DMS53 (cell line): ENCODE measurements at places on chromosomes 3 and 15.

- DNase-seq = no peak
These were observed 170.8 kb downstream of the ALCAM start for GRCh38 chr3:105537371-105538080.

DNA sequence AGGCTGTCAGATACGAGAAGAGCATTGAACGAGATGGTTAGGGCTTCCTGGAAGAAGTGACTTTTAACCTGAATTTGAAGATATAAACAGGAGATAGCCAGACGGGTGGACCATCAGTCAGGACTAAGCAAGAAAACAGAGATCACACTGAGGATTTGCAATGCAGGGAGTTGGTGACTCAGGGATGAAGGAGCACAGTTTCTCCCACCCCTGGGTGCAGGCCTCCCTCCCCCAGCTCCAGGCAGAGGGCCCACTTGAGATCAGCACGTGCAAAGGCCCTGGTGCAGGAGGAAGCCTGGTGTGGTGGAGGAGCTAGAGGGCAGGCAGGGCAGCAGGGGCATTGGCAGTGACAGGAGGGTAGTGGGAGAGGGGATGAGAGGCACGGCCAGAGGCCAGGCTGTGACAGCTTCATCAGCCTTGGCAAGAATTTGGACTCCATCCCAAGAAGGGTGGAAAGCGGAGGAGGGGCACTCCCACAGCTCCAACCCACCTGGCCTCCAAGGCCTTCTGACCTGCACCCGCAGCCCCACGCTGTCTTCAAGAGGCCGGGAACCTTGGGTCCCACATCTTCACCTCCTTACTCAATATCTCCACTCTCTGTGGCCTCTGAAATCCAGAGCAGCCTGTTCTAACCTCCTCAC lies 8.7 kb upstream of the PCSK6 start:
- no peak for DNase-seq

- DNase-seq = no peak
These were observed 325.5 kb downstream of the IL5RA start for GRCh38 chr3:2784627-2785026.

DNA sequence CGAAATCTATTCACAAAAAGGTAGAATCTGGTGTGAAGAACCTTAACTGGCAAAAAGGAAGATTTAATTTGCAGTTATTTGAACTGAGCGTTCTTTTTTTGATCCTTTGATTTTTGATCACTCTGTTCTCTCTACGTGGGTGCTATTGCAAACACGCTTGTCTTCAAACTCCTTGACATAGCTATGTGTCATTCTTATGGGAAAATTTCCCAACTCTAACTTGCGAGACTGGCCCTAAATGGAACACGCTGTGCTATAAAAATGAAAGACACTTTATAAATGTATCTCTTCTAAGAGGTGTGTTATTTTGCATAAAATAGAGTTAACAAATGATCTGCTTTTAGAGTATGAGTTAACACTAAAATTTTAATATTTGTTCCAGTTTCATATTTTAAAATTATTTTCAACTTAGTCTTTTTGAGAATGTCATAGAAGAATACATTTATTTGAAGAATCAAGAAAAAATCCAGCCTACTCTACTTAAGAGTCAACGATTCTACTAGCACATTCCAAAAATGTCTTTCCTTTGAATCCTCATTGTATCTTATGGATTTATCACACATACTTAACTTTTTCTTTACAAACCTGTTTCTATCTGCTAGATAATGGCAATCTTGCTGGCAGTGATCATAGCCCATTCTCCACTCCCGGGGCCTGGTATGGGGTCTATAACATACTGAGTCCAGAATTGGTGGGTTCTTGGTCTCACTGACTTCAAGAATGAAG lies 610.0 kb upstream of the TBL1XR1 start:
- DNase-seq = no peak

- DNase-seq = no peak
These were observed 914.9 kb upstream of the EPHA6 start for GRCh38 chr3:95899494-95899893.

DNA sequence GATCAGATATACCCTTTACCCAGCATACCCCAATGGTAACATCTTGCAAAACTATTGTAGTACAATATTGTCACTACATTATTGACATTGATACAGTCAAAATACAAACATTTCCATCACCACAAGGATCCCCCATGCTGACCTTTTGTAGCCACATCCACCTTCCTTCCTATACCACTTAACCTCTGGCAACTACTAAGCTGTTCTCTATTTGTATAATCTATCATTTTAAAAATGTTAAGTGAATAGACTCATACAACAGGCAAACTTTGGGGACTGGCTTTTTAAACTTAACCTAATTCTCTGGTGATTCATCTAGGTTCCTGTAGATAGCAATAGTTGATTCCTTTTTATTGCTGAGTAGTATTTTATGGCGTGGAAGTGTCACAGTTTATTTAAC lies 29.6 kb upstream of the IFT57 start:
- no peak for DNase-seq

DNA sequence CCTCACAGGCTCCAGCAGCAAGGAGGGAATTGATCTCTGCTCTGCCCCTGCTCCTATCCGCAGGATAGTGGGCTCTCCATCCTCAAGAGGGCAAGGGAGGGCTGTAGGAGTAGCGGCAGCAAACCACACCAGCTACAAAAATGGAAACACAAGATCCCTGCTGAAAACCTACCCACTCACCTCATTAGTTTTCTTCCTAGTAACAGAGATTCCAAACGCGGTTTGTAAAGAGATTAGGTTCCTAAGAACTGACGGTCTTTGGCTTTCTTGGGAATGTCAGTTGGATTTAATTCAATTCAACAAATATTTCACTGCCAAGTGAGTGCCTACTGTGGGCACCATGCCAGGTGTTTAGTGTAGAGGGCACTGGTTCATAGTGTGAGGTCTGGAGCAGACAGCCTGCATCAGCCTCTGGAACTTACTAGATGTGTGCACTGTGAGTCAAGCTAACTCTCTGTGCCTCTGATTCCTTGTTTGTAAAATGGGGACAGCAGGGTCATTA lies 84.7 kb downstream of the MRPL46 start:
- no peak for DNase-seq
